Activated CD4-positive, CD25-positive, alpha-beta regulatory T cell treated with anti-CD3 and anti-CD28 coated beads, Interleukin-2, amount 50 U/mL, for 16 hours (primary cell): ENCODE measurements at places on chromosomes 13 and 19.

DNA sequence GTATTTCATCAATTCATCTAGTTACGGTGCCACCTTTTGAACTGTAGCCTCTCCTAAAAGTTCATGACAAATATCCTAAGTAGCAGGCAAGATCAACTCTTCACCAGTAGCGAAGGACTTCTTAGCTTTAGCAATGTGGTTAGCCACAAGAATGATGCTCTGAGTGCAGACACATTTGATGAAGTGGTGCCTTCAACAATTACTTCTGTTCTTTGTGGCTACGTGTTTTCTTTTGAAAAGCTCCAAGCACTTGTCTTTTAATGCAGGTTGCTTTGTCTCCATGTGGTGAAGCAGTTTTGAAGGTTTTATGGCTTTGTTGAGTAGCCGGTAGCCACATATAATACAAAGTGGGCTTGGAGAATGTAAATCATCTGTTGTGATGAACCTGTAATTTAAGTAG lies 194.7 kb downstream of the B3GLCT start:
- no peak for DNase-seq

DNA sequence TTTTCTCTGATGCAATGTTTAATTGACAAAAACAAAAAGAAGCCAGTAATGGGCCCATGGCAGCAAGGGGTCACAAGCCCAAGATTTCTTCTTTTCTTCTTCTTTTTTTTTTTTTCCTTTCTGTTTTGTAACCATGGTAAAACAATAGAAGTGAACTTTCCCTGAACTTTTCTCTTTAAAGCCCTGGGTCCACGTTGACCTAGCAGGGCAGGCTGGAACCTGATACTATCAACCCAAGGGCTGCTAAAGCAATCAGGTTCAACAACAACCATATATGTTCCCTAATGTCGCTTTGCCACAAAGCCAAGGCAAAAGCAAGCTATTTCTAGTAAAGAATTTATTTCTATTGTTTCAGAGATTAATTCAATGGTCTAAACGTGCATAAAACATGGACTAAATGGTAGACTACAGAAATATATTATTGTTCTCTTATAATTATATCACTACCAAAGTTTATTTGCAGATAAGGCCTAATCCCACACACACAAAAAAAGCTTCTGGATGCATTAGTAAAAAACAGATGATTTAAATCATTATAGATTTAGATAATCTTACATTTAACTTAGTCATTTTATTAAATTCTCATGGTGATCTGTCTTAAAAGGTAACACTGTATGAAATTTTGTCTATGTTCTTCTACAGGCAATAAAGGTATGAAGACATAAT lies 153.9 kb downstream of the DACH1 start:
- no peak for DNase-seq

DNA sequence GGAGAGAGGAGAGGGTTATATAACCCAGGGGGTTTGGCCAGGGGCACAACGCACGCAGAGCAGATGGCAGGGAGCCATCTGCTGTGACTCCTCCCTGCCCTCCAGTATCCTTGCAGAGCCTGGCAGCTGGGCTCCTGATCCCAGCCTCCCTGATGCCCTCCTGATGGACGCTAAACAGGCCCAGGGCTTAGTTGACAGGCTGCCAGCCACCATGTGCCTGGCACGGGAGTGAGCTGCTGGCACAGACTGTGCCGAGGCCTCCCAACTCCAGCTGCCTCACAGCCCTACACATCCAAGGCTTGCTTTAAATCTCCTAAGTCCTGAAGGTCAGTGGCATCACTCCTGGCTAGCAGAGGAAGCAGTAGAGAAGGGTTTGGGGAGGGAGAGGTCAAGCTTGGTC lies 16.7 kb downstream of the SYDE1 start:
- no peak for DNase-seq

DNA sequence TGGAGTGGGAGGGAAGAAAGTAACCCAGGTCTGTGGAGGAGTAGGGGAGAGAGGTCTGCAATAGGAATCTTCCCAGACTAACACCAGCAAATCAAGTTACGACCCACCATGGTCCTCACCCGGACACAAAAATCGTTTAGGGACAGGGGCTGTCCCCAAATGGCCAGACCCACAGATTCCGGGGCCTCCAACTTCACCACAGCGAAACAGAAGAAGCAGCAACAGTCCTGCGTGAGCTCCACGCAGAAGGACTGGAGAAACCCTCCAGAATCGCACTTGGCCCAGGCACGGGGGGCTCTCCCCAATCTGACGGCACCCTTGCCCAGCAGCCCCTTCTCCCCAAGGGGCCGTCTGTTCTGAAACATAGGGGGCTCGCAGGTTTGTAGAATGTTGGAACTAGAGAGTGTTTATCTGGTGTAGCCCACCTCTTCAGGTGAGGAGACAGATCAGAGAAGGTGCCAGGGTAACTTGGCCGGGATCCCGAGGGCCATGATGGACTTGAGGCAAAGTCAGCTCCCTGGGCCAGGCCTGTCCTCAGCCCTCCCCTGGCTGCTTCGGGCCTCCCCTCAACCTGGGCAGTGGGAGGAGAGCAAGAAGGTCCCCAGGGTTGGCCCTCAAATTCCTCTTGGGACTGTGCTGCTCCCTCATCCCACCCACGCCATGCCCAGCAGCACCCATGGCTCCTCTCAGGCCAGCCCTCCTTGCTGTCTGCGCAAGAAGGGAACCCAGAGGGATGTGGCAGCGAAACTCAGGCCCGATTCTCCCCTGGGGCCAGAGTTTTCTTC lies 82.5 kb upstream of the GPR183 start:
- no peak for DNase-seq

- DNase-seq, result no peak
Measured at GRCh38 chr19:48874303-48875135, 2.3 kb downstream of the PPP1R15A start.

DNA sequence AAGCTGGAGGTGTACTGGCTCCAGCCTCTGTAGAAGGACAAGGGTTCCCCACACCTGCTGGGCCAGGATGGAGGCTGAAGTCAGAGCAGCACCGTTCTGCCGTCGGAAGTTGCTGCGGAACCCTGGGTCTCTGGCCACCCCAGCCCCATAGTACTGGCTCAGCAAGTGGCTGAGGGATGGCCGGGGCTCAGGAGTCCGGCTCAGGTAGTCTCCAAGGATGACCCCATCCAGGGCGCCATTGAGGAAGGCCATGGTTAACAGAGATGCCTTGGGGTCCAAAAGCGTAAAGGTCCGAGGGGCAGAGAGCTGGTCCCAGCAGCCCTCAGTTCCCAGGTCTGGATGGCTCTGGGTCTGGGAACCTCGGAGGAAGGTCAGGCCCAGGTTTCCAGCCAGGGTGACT lies 3.7 kb downstream of the PGLYRP2 start:
- no peak for DNase-seq

GRCh38 chr19:42985588-42985987 lies 40.7 kb downstream of the PSG11 start:
- DNase-seq, result no peak

- DNase-seq, result no peak
Measured at GRCh38 chr19:6219586-6220290, 60.0 kb downstream of the MLLT1 start.

DNA sequence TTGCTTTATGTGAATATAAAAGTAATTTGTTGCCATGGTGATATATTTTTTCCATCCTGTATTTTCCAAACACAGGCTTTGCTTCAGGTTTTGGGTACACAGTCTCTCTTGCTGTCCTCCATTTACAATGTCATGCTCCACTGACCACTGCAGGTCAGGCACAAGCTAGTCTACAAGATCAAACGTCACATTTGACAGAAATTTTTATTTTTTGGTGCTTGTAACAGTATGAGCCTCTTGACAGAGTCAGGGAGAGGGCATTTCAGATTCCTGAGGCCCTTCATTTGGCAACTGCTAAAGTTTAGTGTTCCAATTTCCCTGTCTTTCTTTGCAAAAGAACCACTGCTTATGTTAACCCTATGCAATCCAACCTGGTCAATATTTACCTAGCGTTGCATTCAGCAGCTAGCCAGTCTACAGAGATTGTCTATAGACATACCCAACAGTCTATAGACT lies 175.0 kb downstream of the RFC3 start:
- no peak for DNase-seq

DNA sequence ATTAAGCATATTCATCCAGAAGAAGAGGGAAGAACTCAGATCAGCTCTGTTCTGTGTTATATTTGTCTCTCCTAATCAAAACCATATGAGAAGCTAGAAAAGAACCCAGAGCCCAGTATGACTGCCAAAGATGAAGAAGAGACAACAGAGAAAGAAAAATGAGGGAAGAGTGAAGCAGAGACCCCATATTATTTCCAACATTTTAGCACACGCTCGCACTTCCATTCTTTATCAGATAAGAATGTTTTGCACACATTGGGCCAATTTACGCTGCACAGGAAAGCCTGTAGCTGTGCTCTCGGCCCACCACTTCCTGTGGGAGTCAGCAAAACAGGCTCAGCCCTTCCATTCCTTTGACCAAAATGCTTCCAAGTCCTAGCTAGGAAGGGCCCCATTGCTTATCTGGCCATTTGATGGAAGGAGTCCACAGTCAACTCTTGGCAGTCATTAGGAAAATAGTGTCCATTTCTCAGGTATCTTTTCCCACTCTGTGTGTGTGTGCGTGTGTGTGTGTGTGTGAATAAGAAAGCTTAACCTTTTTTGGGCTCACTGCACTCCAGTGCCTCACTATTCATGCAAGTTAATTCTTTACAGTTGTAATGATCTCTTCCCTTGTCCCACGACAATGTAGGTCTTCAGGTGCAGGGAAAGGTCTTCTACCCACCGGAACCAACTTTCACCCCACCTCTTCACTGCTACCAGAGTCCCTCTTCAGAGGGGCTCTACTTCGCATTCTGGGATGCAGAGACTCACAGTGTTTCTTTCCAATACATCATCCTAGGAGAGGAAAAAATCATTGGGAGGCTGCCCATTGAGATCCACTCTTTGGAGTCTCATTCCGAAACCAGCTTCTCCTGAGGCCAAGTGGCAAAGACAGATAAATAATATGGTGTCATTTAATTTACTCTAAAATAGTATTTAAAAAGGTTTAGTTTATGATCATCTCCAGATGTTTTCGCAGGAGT lies 237.5 kb downstream of the COG6 start:
- no peak for DNase-seq

- no peak for DNase-seq
Measured at GRCh38 chr13:20128459-20128931, 32.4 kb downstream of the GJA3 start.

- no peak for DNase-seq
Measured at GRCh38 chr13:42814868-42815267, 33.5 kb downstream of the FAM216B start.

GRCh38 chr19:52297601-52298364 lies 814 bp downstream of the ZNF480 start:
- DNase-seq, result no peak

- no peak for DNase-seq
Measured at GRCh38 chr19:46630586-46631205, 5.3 kb downstream of the GNG8 start.

DNA sequence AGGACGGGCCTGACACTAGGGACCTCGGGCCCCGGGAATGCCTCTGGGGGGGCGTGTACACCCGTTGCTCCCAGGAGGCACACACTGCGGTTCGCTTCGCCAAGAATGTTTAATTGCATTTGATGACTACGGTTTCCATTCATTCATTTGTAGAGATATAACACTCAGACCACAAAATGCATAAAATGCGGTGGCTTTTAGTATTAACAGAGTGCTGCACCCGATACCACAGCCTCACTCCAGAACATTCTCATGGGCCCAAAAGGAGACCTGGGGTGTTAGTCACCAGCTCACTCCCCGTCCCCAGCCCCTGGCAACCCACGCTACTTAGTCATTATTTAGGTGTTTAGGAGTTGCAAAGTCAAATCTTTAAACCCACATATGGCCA lies 21.8 kb downstream of the HCN2 start:
- DNase-seq, result peak; percentile 36

DNA sequence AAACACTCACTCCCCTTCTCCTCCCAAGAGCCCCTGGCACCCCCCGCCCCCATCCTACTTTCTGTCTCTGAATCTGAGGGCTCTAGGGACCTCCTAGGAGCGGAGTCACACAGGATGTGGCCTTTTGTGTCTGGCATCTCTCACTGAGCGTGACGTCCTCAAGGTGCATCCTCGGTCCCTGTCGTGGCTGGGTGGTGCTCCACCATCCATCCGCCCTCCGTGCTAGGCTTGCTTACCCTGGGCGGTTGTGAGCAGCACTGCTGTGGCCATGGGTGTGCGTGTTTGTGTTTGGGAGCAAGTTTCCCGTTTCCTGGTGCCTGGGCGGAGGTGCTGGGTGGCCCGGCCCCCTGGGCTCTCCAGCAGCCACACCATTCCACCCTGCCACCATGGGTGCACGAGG lies 12.2 kb downstream of the PLEKHJ1 start:
- no peak for DNase-seq

DNA sequence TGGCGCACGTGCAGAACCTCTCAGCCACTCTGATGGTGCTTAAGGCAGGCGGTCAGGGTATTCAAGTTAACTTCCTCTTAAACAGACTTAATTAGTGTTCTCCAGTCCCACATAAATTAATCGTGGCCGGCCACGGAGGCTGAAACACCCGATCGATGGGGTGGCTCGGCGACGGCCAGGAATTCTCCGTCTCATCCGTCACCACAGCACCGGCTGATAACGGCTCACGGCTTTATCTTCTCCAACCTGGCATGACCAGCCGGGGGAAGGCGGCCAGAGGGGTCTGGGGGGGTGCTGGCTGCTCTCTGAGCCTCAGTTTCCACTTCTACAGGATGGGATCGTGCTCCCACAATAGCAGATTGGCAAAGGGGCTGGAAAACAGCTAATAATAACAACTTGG lies 32.6 kb upstream of the TCF3 start:
- DNase-seq, result no peak

- DNase-seq, result no peak
Measured at GRCh38 chr13:41212881-41213280, 18.5 kb upstream of the KBTBD7 start.

- DNase-seq, result no peak
Measured at GRCh38 chr19:3721887-3722442, 13.8 kb downstream of the TJP3 start.

DNA sequence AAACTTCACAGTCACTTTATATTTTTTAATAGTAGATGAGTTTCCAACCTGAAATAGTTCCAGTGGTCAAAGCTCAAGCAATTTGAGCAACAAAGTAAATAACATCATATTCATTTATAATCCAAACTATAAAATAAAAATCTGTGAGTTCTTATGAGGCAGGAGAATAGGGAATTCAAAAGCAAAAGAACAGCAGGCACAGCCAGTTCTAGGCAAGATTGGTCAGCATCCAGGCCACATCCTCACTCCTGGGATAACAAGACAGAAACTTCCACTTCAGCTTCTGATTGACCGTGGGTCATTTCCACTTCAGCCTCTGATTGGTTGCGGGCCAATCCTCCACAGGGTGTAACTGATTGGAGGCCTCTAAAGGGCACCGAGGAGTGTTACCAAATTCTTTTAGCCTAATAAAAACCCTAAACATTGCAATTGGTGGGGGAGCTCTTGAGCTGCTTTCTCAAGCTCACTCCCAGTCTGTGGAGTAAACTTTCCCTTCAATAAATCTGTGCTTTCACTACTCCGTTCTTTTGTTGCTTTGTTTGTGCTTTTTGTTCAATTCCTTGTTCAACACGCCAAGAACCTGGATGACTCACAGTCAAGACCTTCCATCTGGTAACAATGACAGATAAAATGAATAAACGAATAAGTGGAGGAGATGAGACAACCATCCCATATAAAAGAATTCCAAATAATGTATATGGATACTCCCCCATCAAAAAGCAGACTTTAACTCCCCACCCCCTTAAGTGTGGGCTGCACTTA lies 42.6 kb upstream of the AMER2 start:
- no peak for DNase-seq
